ENCODE measurements at places on chromosomes 7 and 10.

- no peak for DNase-seq
Observed at GRCh38 chr10:90162271-90162853, 461.0 kb downstream of the KIF20B start.

DNA sequence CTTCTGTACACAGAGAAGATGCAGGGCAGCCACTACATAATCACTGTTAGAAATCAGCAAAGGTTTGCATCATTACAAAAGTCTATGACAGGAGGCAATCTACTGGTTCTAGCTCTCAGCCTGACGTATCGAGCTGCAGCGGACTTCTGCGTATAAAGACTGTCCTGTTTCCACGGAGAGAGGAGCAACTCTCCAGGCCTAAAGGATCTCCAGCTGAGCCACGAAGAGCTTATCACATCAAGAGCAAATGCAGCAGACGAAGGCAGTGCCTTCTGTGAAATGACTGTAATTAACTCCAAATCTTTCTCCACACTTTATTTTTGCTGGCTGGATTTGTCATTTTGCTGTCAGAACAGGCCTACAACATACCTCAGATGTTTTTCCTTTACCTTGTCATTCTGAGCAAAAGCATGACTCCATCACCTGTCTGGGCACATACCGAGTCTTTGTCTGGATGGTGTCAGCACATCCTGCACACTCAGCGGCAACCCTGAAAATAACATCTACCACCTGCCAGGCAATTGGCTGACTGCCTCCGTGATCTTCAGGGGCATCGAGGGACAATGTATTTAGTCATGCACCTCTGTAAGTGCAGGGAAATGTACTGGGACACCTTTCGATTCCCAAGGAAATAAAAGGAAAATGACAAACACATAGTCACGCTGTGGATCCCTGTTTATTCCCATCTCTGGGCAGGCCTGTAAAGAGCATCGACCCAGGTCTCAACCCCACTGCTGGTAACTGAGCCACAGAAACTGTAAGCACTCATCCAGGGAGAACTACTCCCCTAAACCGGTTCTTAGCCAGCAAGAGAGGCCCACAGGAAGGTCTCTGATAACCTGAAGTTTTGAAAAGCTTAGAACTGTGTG is 26.3 kb upstream of the SH3PXD2A start:
- DNase-seq, result no peak

- DNase-seq, result no peak
Observed at GRCh38 chr7:125747966-125748365, 818.3 kb upstream of the POT1 start.

DNA sequence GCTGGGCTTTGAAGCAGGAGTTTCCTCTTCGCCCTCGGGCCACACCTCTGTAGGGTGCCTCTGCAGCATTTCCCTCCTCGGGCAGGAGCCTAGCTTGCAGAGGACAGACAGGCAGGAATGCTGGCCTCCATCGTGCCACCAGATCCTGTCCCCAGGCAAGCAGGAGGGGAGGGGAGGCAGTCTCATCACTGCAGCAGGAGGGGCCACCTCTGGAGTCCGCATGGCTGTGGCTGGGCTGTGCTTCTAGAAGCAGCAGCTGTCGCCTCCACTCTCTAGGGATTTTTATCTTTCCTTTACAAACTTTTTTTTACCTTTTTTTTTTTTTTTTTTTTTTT is 181.4 kb downstream of the CUX1 start:
- DNase-seq, result no peak

DNA sequence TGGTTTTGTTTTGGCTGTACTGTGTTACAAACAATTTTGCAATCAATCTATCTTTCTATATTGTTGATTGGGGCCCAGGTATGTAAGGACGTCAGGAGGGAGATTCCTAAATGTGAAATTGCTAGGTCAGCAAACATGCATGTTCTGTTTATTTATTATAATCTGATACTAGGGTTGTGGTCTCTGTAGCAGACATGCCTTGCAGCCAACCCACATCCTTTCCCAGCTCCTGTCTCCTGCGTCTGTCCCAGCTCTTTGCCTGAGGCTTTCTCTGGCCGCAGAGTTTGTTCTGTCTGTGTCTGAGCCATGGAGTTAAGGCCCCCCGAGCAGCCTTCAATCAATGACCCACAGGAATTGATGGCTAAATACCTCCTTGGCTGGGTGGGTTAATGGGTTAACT is 124.0 kb upstream of the ZEB1 start:
- DNase-seq, result no peak

GRCh38 chr10:6195376-6195775 is 7.4 kb upstream of the PFKFB3 start:
- DNase-seq, result no peak

DNA sequence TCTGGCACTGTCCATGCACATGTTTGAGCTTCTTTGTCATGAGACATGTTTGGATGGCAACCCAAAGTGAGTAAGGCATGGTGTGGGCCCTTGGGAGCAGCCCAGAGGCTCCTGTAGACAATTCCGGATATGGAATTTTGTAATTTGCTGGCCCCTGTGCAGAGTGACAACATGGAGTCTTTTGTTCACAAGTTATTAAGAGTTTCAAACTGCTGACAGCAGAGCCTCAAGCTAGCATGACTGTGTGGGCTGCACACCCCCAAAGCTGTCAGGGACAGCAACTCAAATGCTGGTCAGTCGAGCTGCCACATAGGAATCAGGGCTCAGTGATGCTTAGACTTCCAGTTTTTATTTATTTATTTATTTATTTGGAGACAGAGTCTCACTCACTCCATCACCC is 7.0 kb upstream of the MYL7 start:
- DNase-seq, result no peak

GRCh38 chr10:102775935-102776669 is 32.4 kb downstream of the WBP1L start:
- no peak for DNase-seq

DNA sequence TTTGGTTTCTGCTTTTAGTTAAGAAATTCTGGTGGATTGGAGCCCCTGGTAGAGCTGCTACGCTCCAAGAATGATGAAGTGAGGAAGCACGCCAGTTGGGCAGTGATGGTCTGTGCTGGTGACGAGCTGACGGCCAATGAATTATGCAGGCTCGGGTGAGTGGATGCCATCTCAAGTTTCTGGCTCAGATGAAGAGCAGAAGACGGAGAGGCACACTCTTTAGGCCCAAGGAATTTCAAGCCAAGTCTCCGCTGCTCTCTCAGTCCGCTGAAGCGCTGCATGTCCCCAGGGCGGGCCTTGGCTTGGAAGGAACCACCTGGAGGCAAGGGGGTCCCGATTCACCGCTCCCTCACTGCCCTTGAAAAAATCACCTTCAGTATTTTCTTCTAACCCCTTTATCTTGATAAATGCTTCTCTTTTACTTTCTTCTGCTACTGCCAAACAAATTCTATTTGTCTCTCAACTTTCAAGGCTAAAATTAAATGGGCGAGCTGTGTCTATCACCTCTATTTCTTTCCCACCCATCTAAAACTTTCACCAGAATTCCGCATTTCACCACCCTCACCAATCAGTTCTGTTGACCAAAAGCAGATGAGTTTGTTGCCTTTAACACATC is 74.2 kb downstream of the ARMC3 start:
- DNase-seq, result no peak

DNA sequence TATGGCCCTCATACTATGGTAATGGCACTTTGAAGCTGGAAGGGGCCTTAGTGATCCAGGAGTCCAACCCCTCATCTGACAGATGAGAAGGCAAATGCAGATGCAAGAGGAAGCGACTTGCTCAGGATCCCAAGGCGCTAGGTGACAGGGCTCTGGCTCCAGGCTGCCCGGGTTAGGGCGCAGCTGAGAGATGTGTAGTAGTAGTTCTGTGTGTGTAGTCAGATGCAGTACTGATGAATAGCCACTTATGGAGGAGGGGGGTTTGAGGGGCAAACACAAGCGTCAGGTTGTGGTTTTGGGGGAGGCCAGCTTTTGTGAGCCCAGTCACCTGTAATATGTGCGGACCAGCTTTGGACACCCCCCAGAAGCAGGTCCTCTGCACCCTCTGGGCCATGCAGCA is 4.8 kb downstream of the ADRA2A start:
- no peak for DNase-seq

- no peak for DNase-seq
Observed at GRCh38 chr10:58691528-58691927, 178.9 kb downstream of the BICC1 start.

GRCh38 chr10:31099664-31100063 is 68.0 kb upstream of the ZNF438 start:
- no peak for DNase-seq

GRCh38 chr7:32255036-32255435 is 184.8 kb upstream of the PDE1C start:
- DNase-seq, result no peak

DNA sequence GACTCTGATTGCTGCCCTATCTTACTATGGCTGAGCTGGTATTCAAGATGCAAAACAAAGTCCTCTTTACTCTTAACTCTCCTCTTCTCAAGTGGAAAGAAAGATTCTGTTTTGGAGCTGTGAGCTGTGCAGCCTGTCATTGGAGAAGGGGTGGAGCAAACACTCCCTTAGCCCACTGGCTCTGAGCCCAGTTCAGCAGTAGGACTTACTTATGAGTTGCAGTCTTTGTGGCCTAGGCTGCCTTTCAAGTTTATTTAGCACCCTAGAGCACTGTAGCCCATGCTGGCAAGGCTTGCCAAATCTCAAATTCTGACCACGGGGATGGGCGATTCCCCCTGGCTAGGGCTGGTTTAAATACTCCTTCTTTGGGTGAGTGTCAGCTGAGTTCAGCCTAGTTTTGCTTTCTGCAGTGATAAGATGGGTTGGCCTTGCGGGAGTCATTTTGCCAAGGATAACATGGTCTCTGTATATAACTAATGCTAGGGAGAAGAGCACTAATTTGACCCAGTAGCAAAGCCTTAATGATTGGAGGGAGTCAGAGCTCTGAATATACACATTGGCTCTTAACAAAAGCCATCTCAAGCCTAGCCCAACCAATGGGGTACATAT is 110.2 kb downstream of the MYO3A start:
- DNase-seq, result no peak

GRCh38 chr7:63521-64021 is 128.8 kb upstream of the FAM20C start:
- DNase-seq, result no peak

DNA sequence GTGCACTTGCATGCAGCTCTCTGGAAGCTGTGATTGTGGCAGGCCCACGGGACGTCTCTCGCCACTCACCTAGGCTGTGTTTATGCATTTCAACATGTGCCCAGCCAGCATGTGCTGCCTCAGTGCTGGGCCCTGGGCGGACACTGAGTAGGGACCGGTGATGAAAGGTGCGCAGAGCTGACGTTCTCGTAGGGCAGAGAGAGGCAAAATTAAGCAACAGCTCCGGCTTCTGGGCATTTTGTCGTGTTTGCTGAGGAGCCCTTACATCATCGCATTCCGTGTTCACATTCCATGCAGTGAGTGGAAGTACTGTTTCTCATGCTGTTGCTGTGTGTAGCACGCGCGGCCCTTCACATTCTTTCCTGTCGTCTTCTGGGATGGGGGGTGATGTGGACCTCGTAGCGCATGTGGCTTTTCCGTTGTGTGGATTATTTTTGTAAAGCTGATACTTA is 50.5 kb downstream of the PRF1 start:
- DNase-seq, result no peak

DNA sequence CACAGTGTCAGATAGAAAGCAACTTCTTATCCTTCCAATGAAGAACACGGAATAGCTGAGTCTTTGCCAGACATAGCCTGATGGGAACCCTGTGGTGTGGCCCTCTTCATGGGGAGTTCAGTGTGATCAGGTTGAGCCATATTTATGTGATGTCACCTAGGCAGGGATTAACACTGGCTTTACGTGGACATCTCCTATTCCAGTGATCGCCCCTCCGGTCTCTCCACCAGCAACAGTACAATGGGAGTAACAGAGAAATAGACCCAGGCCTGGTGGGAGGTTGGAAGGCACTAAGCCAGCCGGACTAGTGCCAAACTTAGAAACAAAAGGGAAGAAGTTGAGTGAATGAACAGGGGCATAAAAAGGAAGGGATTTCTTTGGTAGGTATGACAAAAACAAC is 358.1 kb downstream of the PRPF18 start:
- DNase-seq, result no peak

GRCh38 chr10:31018962-31019361 is 12.7 kb downstream of the ZNF438 start:
- DNase-seq, result no peak

Measured in T-helper 9 cell (primary cell).